ENCODE measurements at places on chromosomes 6 and 20.

- no peak for DNase-seq
Measured at GRCh38 chr6:7150381-7151064, 42.8 kb downstream of the RREB1 start.

GRCh38 chr6:19976411-19977129 is 139.4 kb downstream of the ID4 start:
- no peak for DNase-seq

- no peak for DNase-seq
Measured at GRCh38 chr20:60283281-60283680, 325.1 kb downstream of the CDH26 start.

- peak; percentile 33 for DNase-seq
Measured at GRCh38 chr6:33313105-33313708, 671 bp downstream of the TAPBP start.

DNA sequence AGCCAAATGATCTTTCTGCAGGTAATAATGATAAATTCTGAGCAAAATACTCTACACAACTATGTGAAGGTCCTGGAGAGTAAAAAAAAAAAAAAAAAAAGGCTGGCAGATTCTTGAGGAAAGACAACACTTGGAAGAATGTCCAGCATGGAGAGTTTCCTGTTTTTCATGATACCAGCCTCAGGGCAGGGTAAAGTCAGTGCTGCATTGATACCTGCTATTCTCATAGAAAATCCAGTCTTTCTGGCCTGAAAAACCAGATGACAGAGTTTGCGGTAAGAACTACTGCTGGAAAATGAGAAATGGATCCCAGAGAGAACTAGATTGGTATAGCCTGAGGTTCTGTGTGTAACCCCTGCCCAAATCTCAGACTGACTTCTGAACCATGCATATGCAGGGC is 89.1 kb downstream of the AFG1L start:
- DNase-seq, result no peak

DNA sequence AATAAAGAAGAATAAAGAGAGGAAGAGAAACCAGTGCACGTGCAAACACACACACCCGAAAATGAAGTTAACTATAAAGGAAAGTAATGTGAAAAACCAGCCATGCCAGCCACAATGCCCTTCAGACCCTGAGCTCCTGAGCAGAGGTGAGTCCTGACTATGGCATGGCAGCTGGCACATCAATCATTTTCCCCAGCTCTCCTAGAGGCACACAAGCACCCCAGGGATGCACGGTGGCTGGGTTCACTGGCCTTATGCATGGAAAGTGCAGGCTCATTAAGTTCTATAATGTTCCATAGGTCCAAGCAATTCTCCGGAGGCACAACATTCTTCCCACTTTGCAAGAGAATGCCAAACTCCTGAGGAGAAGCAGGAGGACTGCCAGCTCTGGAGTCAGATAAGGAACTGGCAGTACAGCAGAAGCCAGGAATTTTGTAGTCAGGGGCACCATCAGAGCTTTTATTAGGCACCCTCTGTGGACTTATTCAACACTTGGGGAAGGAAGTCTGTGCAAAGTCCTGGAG is 175.0 kb upstream of the PRDM1 start:
- no peak for DNase-seq

All from activated CD4-positive, alpha-beta T cell treated with anti-CD3 and anti-CD28 coated beads, Interleukin-2, amount 50 U/mL, for 1 hour (primary cell).